ENCODE measurements at places on chromosomes 7 and 10.
A peak's percentile ranks its signal among the peaks of the same experiment; 100 is the strongest.

- DNase-seq = no peak
Measured at GRCh38 chr10:26574783-26575182, 122.7 kb upstream of the PDSS1 start.

DNA sequence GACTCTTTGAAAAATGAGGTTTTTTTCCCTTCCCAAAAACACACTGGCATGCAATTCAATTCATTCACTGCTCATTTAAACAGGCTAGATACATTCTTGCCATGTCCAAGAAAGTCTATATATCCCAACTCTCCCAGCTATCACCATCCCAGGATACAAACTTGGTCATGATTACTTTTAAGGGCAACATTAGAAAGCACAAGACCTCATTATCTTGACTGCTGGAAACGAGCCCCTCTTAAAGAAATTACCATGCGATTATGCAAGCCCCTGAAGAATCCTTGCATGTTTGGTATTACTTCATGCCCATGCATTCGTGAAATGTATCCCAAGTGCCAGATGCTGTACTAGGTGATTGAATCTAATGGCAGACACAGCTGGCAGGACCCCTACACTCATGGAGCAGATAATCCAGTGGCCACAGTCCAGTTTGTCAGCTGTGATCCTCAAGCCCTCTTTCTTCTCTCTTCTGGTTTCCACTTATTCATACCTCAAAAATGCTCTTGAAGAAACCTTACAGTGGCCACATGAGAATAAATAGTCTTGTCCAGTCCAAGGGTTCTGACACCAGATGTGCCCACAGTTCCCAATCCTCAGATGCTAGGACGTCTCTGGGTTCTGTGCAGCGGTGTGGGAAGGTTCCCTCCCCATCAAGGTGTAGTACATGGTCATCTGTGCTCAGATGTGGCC is 103.7 kb upstream of the HABP2 start:
- DNase-seq = no peak

- DNase-seq = no peak
Measured at GRCh38 chr7:98991141-98991540, 112.8 kb downstream of the TRRAP start.

DNA sequence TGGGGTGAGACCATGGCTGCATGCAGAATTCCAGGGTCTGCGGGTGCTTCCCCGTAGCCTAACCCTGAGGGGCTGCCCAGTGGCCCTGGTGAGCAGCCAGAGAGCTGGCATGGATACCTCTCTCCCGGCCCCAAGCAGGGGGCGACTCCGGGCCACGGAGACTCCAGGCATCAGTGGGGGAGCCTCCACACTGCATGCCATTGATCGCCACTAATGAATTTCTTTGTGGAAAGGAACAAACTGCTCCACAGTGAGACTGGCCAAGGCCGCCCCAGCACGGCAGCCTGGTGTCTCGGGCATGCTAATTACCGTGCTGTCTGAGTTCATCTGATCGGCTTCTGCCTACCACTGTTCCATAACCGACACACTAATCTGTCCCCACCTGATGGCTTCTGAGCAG is 184.4 kb downstream of the GRID1 start:
- DNase-seq = peak; percentile 89

- no peak for DNase-seq
Measured at GRCh38 chr10:61933859-61934555, 32.5 kb downstream of the ARID5B start.

DNA sequence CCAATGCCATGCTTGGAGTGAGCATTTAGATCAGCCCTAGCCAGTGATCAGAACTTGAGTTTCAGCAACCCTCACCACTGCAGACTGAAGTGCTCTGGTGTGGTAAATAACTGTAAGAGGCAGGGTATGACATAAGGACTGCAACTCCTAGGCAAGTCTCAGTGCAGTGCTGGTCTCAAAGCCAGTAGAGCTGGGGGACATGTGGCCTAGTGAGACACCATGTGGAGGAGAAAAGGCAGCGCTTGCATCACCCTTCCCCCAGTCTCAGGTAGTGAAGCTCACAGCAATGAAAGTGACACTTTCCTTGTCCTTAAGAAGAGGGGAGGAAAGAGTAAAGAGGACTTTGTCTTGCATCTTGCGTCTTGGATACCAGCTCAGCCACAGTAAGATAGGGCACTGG is 386.8 kb upstream of the POT1 start:
- DNase-seq = no peak

GRCh38 chr7:50962962-50963374 is 180.3 kb upstream of the GRB10 start:
- no peak for DNase-seq

- DNase-seq = no peak
Measured at GRCh38 chr7:18513343-18513742, 17.8 kb downstream of the HDAC9 start.

DNA sequence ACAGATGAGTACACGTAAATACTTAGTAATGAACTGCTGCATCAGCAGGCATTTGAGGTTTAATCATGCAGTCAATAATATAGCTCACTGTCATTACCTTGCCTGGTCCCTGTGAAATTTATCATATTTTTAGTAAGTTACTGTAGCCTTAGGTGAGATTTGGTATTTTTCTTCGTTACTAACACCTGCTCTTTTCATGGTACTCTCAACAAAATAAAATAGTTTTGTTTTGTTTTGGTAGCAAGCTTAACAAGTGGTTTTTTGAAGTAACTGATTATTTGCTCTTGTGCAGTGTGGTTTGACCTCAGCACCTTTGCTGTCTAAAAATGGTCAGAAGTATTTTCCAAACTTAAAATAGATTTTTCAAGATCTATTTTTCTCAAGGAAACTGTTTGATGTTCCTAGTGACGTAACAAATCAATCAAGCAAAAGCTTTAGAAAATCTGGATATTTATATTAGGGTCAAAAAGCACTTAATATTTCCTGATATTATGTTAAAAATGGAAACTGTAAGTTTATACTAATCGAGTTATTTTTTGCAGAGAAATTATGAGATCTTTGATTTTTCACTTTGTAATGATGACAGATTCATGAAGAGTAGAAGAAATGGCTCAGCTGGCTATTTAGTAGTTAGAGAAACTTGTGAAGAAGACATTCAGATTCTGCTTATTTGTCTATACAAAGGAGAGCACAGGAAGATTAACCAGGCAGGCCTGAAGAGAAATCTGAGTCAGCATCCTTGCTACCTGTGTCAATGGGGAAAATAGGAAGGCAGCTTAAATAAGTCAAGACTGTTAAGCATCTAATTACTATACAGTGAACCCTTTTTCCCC is 21.0 kb upstream of the RPA3 start:
- no peak for DNase-seq

DNA sequence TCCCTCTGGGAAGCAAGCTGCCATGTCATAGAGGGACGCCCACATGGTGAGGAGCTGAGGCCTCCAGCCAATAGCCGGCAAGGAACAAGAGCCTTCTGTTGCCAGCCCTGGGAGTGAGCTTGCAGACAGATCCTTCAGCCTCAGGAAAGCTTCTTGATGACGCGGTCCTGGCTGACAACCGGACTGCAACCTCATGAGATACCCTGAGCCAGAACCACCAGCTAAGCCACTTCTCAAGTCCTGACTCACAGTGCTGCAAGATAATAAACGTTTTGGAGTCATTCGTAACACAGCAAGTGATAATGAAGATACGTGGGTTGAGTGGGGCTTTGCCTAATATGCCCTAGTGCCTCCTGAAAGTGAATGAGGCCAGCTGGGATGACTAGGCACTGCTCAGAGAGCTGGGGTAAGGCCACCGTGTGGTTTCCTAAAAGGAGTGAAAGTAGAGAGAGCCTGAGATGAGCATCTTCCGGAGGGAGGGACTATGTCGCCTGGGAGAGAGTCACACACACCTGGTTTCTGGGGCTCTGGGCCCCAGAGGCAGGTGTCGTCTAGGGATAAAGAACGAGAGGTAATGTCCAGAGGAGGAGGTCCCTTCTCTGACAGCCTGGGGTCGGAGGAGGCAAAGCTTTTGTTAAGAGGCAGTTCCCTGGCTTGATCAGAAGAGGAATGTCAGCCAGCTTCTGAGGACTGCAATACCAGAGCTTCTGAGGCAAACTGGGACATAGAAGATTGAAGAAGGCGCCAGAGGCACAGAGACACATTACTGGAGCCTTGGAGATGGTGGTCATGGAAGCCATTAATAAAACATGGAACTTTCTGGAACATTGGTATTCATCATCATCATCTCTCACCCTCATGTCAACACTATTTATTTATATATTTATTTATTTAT is 53.6 kb downstream of the PYROXD2 start:
- peak; percentile 86 for DNase-seq

GRCh38 chr7:91291902-91292301 is 27.7 kb downstream of the FZD1 start:
- no peak for DNase-seq

- no peak for DNase-seq
Measured at GRCh38 chr10:110892602-110893288, 21.0 kb downstream of the PDCD4 start.

DNA sequence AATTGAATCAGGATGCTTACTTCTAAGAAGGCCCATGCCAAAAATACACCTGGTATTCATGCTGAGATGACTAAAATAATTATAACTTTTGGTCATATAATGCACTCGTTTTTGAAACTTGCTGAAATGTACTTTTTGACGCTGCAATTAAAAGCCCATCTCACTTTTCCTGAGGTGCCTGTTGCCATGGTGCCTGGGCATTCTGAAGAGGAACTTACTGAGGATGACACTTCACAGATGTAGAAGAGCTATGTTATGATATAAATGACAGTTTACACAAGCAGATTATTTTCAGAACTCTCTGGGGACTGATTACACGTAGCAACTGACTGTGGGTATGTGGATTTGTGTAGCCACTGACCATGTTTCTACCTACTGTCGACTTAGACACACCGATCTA is 182.4 kb downstream of the TPK1 start:
- no peak for DNase-seq

- DNase-seq = no peak
Measured at GRCh38 chr10:131897297-131897899, 3.4 kb upstream of the PPP2R2D start.

GRCh38 chr7:118305671-118306070 is 81.2 kb downstream of the ANKRD7 start:
- DNase-seq = no peak

DNA sequence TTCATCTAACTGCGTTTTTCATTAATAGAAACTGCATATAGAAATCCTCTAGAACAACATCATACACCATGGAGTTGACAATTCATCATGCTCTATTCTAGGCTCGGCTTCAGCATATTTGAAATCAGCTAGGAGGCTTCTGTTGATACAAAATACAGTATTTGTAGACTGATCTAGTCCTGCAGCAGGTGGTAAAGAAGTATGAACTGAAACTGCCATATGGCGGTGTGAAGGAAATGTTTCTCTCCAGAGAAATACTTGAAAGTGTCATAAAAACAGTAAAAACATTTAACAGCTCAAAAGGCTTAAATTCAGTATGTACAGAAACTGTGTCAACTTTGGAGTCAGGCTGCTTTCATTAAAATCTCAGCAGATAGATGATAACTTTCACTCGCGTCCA is 32.0 kb upstream of the MYO3A start:
- no peak for DNase-seq

DNA sequence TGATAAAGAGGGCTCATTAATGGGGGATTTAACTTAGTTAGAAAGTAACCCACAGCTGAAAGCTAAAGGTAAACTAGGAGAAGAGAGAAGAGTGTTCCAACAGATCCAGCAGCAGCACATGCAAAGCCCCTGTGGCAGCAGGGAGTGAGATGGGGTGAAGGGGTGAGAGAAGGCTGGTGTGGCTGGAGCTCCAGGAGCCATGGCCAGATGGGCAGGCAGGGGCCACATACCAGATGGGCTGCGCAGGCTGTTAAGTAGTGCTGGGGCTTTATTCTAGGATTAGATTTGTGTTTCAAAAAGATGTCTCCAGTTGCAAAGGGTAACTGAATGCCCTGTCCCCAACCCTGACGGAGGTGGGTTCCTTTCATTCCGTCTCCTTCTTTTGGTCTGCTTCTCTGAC is 33.2 kb downstream of the HIF1AN start:
- no peak for DNase-seq

DNA sequence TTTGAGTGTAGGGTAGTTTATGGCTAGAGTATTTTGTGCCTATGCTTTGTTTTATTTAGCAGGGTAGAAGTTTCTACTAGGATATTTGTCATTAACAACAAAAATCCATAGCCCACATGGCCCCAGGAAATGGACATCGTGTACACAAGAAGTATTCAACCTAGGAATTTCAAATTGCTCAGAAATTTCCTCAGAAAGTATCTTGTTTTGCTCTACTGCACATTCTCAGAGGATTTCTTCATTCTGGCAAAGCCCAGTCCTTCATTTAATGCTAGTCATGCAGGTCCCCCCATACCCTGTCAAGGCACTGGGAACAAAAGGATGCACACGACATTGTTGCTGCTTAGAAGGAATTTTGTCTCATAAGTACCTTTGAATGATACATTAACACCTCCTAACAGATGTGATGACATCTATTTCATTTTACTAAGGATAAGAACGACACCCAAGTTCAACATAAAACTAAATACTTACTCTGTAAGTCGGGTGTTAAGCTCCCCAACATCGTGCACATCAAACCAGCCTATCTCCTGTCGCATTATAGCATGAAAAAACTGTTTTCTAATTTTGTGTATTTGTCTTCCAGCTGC is 34.3 kb downstream of the ABCB1 start:
- DNase-seq = no peak

- no peak for DNase-seq
Measured at GRCh38 chr7:126689037-126689436, 563.7 kb downstream of the GRM8 start.

DNA sequence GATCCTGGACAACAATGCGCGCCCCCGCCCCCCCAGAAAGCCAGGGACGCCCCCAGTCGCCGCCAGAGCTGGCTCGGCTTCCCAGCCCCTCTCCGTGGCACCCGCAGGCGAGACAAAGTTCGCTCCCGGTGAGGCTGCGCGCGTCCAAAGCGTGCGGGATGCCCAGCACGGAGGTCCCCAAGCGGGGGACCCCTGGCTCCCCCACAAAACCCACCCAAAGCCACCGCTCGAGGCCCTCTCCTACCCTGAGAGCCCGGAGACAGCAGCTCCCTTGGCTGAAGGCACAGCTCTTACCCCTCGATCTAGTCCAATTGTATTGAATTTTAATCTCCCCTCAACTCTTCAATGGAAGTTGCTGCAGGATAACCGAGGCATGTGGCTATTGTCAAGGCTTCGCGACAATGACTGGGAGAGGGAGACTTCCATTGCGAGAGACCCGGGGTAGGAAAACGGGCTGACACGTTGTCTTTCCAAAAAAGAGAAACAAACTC is 305.3 kb downstream of the PRPF18 start:
- no peak for DNase-seq

DNA sequence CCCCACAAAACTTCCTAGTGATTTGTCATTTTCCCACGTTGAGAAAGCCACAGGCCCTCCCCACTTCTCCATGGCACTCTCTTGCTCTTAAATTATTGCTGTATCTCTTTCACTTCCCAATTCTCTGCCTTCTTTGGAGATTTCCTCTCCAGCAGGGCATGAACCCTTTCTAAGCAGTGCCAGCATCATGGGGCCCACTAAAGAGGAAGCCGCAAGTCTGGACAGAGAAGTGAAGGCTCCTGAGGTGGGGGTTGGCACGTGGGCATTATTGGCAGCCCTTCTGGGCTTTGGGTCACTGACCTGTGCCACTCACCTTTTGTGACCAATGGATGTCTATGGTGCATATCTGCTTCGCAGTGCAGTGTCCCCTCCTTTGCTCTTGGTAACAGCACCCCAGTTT is 97.7 kb upstream of the TCF7L2 start:
- DNase-seq = peak; percentile 46

- peak; percentile 42 for DNase-seq
Measured at GRCh38 chr7:41786944-41787343, 84.1 kb upstream of the INHBA start.

All from dorsolateral prefrontal cortex (tissue), 122 donors.